ENCODE measurements at places on chromosomes 3 and 15. TPM values are rescaled to one million over a fixed set of nuclear protein-coding genes. Genes with fewer than 3 reads are reported as not detected.

DNA sequence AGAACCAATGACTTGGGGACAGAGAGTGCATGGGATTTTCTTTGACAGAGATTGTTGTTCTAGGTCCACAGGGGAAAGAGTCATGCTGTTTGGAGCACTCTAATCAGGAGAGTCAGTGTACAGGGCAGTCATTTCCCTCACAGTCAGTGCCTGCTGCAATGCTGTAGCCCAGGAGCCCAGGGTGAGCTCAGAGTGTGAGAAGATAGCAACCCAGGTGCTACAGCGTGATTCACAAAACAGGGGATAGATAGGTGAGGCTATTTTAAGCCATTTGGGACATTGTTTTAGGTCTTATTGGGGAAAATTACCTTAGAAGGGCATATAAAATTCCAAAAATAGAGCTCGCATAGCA is 37.3 kb downstream of the LNP1 start:
- DNase-seq, result no peak

GRCh38 chr3:39080026-39080425 is 27.4 kb downstream of the GORASP1 start:
- no peak for DNase-seq

- DNase-seq, result peak; percentile 52
Observed at GRCh38 chr15:29962407-29962806, 120.3 kb upstream of the GOLGA8J start.

Gene IL12A
- not detected for total RNA-seq

Gene CMTM8
- 7.0 TPM for total RNA-seq

Gene ALPK3
- 32.1 TPM for total RNA-seq

DNA sequence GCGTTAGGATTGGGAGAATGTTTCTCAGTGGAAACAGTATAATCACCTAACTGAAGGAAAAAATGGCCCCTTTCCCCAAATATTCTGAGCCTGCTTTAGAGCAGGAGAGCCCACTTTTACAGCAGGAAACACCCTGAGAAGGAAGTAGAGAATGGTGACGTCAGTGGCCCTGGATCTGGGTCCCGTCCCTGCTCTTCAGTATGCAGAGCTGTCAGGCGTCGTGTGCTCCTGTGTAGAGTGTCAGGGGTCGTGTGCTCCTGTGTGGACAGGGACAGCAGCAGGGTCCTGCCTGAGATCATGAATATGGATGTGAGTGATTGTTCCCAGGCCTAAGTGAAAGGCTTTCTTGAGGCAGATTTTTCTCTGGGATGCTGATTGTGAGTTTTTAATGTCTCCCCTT is 45.2 kb downstream of the CGNL1 start:
- DNase-seq, result peak; percentile 46

Gene PPIP5K1
- total RNA-seq, result 14.9 TPM

GRCh38 chr15:67085818-67086636 is 20.6 kb downstream of the SMAD3 start:
- DNase-seq, result peak; percentile 72

DNA sequence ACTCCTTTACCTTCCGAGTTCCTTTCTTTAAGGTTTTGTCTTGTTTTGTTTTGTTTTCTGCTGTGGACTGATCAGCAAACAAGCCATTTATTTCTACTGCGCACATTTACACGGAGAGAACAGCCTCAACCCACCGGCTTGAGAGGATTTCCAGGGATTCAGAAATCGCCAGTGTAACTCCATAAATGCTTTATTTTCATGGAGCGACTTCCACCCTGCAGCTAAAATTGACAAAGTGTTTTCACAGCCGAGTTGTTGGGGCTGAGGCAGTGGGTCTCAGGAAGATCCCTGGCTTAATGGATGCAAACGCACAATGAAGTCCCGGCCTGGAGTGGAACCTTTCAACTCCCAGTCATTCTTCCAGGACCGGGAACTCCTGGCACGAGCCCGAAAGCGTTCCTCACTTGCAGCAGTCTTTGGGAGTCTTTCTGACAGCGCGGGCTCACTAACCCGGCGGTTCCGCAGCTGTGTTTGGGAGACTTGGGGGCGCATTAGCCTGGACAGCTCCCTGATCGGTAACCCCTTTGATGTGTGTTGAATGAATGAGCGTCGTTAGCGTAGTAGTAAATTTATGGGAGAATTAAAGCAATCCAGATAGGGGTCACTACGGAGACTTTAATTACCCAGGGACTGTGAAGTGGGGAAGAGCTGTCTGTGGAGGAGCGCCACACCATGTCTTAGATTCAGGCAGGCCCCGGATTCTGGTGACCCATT is 785 bp upstream of the MYRIP start:
- DNase-seq, result peak; percentile 85

DNA sequence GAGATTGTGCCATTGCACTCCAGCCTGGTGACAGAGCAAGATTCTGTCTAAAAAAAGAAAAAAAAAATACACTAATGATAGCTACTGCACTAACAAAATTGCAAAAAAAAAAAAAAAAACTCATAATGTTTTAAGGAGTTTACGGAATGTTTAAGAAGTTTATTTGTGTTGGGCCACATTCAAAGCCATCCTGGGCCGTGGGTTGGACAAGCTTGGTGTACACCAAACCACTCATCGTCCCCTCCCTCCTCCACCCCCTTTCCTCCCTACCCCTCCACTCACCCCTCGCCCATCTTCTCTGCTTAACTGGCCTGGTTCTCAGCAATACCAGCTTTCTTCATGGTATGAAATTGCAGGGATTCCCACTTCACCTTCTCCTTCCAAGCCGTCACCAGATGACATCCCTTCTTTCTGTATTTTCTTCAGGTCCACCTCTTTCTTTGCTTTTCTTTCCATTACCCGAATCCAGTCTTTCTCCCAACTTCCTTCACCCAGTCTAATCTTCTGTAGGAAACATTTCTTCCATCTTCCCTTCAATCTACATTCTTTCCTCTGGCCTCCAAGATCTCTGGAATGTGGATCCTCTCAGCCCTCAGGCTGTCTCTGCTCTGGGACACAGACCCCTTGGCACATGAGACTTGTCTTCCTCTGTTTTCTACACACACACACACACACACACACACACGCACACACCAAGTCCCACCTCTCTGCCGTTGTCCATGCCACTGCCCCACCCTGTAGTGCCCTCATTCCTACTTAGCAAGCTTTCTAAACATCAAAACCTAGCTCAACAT is 3.5 kb upstream of the MESP1 start:
- DNase-seq, result no peak

Gene TJP1
- 131 TPM for total RNA-seq

GRCh38 chr15:87387766-87388165 is 868.8 kb downstream of the NTRK3 start:
- no peak for DNase-seq

Gene SLC12A1
- not detected for total RNA-seq

DNA sequence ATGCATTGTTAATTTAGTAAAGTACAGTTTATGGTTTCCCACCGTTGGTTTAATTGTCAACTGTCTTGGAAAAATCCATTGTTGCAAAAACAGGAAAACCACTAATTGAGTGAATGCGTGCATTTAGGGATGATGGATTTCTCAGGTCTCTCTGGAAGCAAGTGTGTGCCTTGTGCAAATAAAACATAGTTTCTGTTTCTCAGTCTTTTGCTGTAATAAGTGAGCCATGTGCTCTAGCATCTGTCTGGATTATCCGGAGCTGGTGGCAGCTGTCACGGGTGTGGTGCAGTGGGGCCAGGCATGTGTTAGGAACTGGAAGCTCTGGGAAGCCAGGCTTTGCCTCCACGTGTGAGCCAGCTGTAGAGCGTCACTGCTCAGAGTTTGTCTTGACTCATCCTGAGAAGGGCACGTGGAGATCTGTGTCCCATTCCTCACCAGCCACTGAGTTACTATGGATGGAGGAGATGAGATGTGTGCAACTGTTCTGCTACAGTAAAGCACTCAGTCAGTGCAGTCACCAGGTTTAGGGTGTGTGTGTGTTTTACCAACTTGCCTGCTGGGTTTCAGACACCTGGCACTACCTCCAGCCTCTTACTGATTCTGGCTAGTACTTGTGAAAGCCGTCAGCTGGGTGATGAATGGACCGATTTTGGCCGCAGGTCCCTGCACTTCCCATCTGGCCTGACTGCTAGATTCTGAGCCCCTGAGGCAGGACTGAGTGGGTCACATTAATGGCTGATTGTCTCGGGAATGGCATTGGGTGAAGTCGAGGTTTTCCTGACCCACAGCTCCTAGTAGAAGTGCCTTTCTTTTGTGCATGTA is 7.2 kb downstream of the APBA2 start:
- DNase-seq, result no peak

DNA sequence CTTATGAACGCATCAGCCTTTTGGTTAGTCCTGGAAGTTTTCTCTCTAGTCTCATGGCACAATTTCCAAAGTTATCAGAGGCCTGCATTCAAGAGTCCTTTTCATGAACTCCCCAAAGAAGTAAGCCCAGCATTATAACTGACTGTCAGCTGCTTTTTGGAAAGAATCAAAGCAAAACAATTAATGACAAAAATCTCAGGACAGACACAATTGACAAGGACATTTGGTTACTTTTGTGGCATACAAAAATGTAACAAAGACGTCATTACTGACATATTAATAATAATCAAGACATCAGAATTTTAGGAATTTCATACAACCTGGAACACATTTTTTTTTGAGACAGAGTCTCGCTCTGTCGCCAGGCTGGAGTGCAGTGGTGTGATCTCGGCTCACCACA is 21.2 kb downstream of the KATNBL1 start:
- DNase-seq, result no peak

Gene LNP1
- total RNA-seq, result 5.0 TPM

- no peak for DNase-seq
Observed at GRCh38 chr3:60916546-60916945, 334.7 kb downstream of the FHIT start.

- no peak for DNase-seq
Observed at GRCh38 chr3:112476346-112476745, 22.9 kb downstream of the BTLA start.

- DNase-seq, result no peak
Observed at GRCh38 chr3:119598410-119599098, 869 bp downstream of the PLA1A start.

DNA sequence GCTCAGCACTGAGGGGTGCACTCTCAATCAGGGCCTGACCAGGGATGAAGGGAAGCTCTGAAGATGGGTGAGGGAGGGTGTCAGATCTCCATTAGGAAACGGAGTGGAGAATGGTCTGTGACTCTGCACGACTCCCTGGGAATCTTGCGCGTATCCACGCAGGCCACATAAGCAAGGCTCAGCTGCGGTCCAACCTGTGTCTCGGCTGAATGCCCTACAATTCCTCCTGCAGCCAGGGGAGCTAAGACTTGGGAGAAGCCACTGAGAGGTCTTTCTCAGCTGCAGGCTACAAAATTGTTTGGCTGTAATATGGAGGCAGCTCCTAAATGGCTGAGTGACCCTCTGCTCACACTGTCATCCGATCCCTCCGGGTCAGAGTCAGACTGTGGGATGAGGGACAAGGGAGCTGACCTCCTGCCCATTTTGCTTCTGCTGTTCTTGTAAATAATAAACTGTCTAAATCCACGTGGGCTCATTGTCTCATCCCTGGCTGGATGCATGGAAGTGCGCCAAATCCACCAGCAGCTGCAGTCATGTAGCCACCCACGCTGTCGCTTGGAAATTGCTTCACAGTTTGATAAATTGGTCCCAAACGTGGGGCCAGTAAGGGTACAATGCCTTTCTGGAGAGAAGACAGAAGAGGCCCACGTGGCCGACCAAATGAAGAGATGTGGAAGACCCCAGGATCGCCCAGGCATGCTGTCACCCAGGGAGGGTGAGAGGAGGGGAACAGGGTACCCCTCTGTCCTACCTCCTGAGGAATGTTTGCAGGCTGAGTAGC is 30.5 kb downstream of the ALS2CL start:
- peak; percentile 48 for DNase-seq

DNA sequence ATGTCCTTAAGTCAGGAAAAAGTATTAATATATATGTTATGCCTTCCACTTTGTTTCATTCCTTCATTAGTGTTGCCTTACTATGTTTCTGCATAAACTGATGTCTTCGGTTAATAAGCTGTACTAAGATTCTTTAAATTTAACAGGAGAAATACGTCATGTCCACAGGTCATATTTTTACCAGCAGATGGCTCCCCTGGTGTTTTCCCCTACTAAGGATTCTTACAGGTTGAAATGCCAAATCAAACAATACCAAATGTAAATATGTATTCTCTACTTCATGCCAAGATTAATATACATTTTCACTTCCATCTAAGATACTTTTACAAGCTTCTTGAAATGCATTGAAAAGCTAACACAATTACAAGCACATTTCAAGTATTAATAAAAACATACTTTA is 1602.1 kb downstream of the SI start:
- DNase-seq, result no peak

DNA sequence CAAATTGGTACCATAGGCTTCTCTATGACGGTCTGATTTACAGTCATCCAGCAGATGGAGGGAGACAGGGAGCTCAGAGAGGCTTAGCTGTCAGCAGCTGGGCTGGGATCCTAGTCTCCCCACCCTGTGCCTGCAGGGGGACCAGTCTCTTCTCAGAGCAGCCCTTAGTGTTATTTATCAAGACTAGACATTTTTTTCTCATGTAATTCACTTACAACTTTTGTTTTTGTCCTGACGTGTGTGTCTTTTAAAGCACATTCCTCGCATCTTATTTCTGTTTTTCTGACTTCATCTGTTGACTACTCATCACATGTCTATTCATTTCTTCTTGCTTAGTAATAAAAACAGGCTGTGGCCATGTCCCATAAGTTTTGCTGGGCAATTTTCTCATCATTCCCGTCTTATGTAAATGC is 116.1 kb downstream of the KLF13 start:
- DNase-seq, result peak; percentile 72

Gene TGM5
- not detected for total RNA-seq

- peak; percentile 37 for DNase-seq
Observed at GRCh38 chr3:32448686-32449474, 53.8 kb downstream of the CMTM6 start.

- no peak for DNase-seq
Observed at GRCh38 chr15:85480923-85481322, 100.5 kb downstream of the AKAP13 start.

GRCh38 chr3:113166357-113166718 is 45.0 kb upstream of the BOC start:
- DNase-seq, result no peak

Gene TMEM207
- total RNA-seq, result not detected

- DNase-seq, result no peak
Observed at GRCh38 chr3:120471643-120472042, 20.9 kb upstream of the FSTL1 start.

Gene TUSC7
- not detected for total RNA-seq

GRCh38 chr15:69490356-69491037 is 37.9 kb downstream of the RPLP1 start:
- DNase-seq, result no peak

GRCh38 chr3:111323019-111323418 is 219.0 kb upstream of the CD96 start:
- DNase-seq, result no peak

DNA sequence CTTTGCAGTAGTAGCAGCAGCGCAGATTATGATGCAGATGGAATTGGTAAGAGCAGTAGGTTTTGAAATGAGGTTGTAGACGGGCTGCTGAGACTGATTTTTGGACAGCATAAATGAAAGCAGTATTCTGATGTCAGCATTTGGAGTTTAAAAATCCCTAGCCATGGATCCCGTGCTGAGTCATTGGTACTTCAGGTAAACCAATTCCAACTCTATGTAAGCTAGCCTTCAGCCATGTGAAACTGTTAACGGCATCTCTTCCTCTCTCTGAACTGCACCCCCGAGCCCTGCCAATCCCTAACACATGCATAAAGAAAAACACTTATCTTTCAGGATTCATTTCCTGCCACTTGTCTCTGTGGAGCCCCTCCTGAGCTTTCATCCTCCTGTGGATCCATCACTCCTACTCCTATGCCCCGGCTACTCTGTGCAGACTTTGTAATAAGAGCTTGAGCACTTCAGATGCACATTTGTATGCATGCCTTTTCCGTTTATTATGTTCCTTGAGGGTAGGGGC is 119.0 kb downstream of the AKAP13 start:
- no peak for DNase-seq

Data from endodermal cell (in vitro differentiated cells).